BJ (cell line): ENCODE measurements at places on chromosomes 6 and 20.

DNA sequence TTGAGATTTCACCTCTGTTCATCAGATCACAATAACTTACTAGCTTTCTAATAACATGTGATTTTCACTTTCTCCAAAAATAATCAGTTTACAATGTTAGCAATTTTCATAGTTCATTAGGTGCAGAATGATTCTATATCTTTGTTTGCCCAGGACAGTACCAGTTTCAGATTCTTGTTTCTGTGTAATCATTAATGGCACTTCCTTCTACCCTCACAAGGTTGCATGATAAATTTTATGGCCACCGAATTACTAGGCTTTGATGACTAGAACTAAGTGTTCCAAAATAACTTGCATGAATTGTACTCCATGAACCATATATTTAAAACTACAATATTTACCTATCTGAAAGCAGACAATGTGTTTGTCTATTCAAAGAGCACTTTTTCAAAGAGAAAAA is 442.3 kb downstream of the EPHA7 start:
- DNase-seq, result no peak

DNA sequence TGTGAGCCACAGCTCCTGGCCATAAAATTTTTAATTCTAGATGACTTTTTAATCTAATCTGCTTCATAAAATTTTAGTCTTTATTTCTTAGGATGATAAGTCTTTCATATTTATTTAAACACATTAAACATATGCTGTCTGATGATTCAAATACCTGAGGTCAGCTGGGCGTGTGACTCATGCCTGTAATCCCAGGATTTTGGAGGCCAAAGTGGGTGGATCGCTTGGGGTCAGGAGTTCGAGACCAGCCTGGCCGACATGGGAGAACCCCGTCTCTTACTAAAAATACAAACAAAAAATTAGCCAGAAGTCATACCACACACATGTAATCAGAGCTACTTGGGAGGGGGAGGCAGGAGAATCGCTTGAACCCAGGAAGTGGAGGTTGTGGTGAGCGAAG is 53.1 kb downstream of the RBM24 start:
- DNase-seq, result no peak

GRCh38 chr6:53888931-53889330 is 94.1 kb downstream of the LRRC1 start:
- peak; percentile 30 for DNase-seq

DNA sequence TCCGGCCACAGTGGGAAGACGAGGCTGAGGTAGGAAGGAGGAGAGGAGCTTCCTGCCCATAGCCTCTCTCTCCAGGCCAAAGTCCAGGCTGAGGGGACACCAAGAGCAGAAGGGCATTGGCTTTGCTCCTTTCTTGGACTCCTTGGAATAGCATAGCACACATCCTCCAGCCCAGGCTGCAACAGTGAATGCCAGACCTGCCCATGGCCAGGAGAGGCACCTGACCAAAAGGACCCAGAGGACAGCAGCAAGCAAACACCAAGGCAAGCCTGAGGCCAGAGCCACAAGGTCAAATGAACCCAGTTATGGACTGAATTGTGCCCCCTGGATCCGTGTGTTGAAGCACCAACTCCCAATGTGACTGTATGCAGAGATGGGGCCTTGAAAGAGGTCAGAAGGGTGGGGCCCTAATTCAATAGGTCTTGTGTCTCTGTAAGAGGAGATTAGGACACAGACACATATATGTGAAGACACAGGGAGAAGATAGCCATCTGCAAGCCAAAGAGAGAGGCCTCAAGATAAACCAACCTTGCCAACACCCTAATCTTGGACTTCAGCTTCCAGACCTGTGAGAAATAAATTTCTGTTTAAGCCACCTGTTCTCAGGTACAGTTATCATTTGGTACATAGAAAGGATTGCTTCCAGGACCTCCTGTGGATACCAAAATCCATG is 126.5 kb upstream of the NXT1 start:
- no peak for DNase-seq

DNA sequence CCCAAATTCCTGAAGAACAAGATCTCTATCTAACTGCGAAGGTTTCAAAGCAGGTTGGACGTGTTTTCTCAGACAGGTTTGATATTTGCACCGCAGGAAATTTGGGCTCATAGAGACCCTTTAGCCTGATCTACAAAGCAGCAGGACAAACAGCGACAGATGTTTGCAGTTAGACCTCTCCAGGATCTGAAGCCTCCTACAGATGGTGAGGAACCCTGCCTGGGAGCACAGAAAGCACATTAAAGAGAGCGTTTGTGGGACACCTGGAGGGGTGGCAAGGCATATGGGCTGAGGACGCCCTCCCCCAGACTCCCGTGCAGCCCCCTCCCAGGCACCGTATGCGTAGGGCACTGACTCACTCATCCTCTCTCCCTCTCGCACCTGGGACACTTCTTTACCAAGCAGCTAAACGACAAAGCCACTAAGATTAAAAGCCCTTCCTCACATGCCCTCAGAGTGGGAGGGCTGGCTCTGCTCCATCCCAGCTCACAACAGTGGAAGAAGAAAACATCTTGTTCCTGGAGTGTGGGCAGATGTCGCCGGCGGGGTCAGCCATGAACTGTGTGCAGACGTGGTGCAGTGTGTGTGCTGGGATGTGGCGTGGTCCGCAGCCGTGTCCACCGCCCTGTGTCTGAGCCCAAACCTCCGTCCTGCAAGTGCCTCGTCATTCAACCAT is 249.7 kb upstream of the AFDN start:
- no peak for DNase-seq

DNA sequence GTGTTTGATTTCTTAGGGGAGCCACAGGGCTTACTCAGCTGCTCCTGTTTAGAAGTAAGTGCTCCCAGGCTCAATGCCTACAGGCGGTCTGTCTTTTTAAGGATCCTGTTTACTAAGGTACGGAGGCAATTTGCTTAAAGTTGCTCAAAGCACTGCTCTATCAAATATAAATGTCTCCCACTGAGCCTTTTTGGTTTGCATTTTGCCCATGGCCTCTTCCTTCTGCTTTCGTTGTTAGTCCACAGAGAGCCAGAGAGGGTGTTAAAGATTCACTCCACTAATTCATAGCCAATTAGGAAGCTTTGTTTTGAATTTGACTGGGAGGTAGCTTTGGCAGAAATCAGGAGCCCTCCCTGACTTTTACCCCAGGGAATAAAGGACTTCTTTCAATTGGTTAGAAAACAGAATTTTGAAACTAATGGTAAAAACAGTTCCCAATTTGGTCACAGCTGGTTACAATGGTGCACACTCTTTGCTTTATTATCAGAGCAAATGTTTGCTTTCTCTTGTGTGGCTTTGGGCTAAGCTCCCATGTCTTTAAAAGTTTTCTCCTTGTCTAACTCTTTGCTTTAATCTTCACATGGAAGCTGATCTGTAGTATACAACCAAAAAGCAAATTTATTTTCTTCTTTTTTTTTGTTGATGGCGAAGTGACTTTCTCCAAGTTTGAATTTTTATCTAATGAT is 126.2 kb downstream of the IMPG1 start:
- no peak for DNase-seq

DNA sequence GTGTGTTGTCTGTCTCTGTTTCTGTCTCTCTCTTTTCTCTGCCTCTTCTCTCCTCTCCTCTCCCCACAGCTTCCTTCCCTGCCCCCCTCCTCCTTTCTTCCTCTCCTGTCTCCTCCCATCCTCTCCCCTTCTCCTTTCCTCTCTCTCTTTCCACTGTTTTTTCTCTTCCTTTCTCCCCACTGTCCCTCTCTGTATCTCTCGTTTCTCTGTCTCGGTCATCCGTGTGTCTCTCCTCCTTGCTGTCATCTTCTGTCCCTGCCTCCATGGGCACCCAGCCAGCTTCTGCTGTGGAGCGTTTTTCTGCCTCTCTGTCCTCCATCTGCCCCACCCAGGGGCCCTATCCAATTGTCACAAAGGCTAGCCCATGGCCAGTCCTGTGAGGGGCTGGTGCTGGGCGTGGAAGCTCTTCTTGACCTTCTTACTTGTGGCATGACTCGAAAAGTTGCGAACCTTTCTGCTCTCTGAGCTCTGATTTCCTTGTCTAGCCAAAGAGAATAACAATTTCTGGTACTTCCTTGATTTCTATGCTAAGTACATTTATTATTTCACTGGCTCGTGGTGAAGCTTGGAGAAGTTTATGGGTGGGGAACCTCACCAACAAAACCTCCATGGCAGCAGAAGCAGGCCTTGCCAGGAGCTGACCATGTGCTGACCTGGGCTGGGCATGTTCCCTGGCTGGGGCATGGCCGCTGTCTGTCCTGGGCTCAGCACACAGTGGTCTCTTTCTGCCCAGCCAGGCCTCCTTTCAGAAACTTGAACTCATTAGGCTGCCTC is 69.3 kb downstream of the CEBPB start:
- DNase-seq, result no peak

GRCh38 chr6:104182811-104183210 is 676.9 kb downstream of the HACE1 start:
- no peak for DNase-seq

DNA sequence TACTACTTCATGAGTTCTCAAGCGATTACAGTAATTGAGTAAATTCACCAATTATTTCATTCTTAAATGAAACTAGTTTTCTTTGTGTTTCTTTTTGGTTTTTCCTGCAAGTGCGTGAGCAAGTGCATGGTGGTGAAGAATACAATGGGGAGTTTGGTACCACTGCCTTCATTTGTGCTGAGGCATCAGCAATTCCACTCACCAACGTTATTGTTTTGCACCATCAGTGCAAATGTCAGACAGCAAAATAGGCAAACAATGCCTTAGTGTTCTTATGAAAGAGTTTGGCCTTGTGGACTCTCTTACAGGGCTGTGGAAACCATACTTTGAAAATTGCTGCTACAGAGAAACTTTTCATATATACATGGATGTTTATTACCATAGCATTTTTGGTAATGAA is 8.2 kb downstream of the CDH26 start:
- DNase-seq, result no peak

DNA sequence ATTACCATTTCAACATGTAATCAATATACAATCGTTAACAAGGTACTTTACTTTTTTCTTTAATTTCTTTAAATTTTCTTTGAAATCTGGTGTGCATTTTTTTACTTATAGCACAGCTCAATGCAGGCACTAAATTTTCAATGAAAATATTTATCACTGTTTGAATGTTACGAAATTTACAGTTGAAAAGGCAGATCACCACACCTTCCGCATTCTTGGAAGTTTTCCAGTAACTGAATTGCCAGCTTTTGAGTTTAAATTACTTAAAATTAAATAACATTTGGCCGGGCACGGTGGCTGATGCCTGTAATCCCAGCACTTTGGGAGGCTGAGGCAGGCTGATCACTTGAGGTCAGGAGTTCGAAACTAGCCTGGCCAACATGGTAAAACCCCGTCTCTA is 309.9 kb downstream of the BMP7 start:
- DNase-seq, result no peak

DNA sequence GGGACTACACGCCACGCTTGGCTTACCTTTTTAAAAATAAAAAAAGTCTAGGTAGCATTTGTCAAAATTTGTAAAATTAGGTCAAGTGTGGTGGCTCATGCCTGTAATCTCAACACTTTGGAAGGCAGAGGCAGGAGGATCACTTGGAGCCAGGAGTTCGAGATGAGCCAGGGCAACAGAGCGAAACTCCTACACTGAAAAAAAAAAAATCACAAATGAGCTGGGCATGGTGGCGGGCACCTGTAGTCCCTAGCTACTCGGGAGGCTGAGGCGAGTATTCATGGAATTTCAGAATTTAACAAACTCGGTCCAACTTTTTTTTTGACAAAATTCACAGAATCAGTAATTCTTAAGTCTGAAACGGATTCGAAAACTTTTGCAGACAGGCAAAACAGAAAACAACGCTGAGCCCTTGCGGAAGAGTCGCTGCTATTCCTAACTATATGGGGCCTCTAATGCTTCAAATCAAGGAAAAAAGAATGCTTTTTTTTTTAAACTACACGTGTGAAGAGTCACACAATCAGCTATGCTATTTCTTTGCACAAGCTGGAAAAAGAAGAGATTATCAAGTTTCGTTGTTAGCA is 62.9 kb downstream of the GTF2H5 start:
- no peak for DNase-seq

GRCh38 chr6:101079696-101080270 is 198.7 kb upstream of the ASCC3 start:
- no peak for DNase-seq

GRCh38 chr6:8082954-8083858 is 19.0 kb upstream of the BLOC1S5 start:
- peak; percentile 83 for DNase-seq

GRCh38 chr6:99120641-99121040 is 172.9 kb upstream of the FBXL4 start:
- DNase-seq, result no peak

DNA sequence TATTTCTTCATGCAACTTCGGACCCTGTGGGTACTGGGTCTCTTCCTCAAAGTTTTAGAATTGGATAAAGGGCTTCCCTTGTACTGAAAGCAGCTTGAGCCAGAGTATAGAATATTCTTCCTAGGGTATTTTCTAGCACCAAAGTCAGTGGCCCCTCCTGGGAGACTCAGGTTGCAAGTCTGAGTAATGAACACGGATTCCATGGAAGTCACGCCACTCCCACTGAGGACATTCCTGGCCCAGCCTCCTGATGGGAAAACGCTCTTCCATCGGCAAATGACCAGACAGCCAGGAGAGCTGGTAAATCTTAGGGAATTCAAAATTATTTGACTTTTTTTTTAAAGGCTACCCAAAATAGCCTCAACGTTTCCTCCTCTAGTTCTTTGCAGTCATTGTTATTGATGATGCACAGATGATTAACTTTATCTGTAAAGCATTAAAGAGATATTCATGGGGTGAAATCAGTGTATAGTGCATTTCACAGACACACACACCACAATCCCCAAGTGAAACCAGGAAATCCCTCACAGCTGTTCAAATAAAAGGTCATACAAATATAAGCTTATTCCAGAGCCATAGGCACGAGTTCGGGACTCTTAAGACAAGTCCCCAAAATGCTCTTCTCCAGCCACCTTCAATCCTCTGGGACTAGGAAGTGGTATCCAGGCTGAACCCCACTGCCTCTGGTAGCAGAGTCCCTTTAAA is 248.8 kb downstream of the SOD2 start:
- DNase-seq, result no peak

DNA sequence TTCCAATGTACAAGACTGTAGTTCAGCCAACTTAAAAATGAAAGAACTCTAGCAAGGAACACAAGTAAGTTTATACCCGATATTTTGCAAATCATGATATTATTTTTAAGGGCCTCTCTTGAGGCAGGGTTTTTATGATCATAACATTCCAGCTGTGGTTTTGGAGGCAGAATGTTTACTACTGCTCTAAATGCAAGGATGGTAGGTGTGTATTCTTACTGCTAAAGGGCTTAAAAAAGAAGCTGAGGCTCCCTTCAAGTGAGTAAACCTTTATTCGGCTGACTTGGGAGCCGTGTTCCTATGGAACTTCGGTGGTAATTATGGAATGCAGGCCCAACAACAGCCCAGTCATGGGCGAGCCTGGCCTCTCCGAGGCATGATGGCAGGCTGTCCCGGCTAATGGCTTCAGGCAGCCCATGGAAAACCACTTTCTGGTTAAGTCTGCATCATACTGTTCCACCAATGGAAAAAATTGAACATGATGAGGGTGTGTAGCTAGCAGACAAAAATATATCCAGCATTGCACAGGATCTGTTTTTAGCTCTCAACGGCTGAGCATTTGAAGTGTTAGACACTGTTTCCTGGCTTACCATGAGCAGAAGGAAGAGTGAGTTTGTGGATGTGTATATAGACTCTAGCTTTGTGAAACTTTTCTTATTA is 111.5 kb downstream of the TIAM2 start:
- no peak for DNase-seq

GRCh38 chr20:14664101-14664500 is 326.7 kb upstream of the FLRT3 start:
- DNase-seq, result no peak

GRCh38 chr6:7432391-7433120 is 42.9 kb downstream of the RIOK1 start:
- no peak for DNase-seq
